ENCODE measurements at places on chromosomes 7 and 10.

GRCh38 chr7:106377847-106378361 lies 93.1 kb upstream of the NAMPT start:
- DNase-seq: no peak

GRCh38 chr7:141649865-141650634 lies 51.9 kb downstream of the DENND11 start:
- peak; percentile 10 for DNase-seq

- no peak for DNase-seq
Observed at GRCh38 chr10:128816726-128817125, 650.3 kb upstream of the MGMT start.

DNA sequence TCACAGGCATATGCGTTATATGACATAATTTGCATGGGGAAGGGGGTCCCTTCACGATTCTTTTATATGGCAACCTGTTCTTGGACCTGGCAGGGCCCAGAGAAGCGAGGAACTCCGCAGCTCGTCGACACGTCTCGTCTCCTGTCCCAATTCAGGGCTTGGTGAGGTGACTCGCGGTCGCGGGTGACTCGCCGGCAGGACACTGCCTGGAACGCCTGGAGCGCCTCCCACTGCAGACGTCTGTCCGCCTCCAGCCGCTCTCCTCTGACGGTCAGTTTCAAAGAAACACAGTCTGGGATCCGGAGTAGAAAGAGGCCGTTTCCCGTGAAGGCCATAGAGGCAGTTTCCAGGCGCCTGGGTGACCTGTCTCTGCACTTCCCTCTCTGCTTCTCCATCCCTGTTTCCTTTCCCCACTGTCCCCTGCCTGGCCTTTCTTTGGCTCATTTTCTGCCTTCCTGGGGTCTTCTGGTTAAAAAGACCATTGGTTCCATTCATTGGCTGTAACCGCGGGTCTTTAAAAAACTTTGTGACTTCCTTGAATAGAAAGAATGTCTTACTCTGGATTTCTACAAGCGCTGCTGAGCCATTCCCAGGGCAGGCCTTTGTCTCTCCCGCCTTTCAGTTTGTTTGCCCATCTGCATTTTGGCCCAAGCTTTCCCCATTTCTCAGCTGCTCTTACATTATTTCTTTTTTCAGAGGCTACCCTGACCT lies 1.2 kb downstream of the UPP1 start:
- no peak for DNase-seq

GRCh38 chr7:37709631-37710509 lies 26.3 kb downstream of the GPR141 start:
- DNase-seq: no peak

DNA sequence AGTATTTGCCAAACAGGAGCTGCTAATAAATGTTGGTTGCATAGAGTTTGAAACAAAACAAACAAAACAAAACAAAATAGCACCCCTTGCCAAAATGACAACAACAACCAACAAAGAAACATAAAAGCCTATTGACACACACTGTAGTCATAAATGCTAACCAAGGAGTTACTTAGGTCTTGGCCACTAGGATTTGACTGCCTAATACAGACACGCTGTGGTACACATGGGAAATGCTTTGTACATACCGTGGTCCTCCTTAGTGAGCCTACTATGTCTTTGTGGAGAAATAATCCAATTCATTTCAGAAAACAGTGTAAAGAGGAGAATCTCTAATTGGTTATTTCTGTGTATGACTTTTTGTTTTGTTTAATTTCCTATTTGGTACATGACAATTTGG lies 53.2 kb upstream of the MTPN start:
- no peak for DNase-seq
